Iris pigment epithelial cell (primary cell): ENCODE measurements at places on chromosomes 11 and 22.

GRCh38 chr11:59944720-59945119 lies 6.5 kb downstream of the OOSP1 start:
- no peak for DNase-seq

DNA sequence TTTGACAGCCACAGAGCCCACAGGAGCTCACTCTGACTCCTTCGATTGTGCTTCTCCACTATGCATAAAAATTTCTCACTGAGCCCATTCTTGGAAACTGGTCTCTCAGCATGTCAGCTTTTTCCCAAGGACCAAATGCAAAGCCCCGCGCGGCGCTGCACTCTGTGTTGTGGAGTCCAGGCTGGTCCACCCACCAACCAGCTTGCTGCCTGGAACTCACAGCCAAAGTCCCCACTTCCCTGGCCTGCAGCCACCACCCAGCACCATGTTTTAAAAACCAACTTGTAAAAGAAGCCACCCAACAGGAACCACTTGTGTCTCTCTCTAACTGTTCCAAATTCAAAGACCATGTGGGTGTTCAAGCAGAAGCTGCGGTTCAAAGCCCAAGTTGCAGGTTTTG lies 124.4 kb downstream of the SPATA19 start:
- no peak for DNase-seq

DNA sequence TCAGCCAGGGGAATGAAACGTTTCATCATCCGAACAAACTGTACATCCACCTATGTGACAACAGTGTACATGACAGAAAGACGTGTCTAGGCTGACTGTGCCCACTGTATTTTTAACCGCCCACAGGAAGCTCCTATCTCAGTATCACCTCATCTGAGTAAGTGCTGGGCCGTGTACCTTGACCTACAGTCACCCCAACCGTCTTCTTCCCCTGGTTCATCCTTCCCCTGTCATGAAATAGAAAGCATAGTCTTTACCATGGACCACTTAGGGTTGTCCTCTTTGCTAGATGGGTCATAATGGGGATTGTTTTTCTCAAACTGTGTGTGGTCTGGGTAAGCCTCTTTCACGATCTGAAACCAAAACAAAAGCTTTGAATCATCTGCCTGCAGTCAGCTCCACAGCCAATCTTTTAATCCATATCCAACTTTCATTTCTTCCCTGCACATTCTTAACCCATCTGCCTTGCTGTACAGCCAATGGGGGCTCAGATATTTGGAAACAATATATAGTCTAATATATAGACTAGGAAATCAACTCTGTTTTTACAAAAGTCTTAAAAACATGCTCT lies 4.2 kb downstream of the THYN1 start:
- peak; percentile 73 for DNase-seq

GRCh38 chr11:118238421-118238820 lies 13.6 kb upstream of the JAML start:
- no peak for DNase-seq

DNA sequence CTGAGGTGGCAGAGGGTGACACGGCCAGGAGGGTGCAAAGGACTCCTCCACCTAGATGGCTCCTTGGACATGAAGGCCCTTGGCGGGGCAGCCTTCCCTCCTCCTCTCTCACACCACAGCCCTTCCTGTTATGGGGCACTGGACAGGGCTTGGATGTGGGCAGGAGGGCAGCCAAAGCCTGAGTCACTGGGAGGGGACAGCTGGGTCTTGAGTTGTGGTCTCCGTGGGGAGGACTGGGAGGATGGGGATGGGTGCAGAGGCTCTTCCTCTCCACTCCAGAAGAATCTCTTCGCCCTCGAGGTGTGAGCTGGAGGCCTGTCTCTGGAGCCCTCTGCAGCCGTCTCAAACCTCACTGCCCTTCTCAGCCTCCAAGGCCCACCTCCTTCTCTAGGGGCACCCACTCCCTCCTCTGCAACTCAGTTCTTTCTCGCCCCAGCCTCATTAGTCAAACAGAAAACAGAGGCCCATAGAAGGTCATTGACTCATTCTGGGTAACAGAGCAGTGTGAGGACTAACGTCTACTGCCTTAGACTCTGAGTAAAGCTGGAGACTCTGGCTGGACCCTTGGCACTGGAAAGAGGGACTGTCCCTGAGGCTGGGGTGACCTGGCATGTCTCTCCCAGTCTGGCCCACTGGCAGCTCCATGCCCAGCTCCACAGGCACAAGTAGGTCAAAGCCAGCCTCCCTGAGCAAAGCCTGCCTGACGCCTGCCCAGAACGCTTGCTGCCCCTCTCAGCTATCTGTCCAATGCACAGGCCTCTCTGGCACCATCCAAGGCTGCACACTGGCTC lies 47.5 kb upstream of the CDON start:
- peak; percentile 24 for DNase-seq

- peak; percentile 66 for DNase-seq
These were observed 181.5 kb downstream of the MAML2 start for GRCh38 chr11:96161307-96162089.
